ENCODE measurements at places on chromosomes 3 and 15. TPM values are rescaled to one million over a fixed set of nuclear protein-coding genes. Genes with fewer than 3 reads are reported as not detected.

The IRAK2 gene
- total RNA-seq, result 17.9 TPM

The GCSAM gene
- not detected for total RNA-seq

The COL8A1 gene
- 157 TPM for total RNA-seq

The SCG5 gene
- total RNA-seq, result 16.5 TPM

The CLDN1 gene
- total RNA-seq, result 16.6 TPM

The BCL2A1 gene
- total RNA-seq, result 1.3 TPM

The SEMA6D gene
- 25.8 TPM for total RNA-seq

The GPR176 gene
- 177 TPM for total RNA-seq

All from placental pericyte (primary cell).